ENCODE measurements at places on chromosomes 5 and 9. TPM values are rescaled to one million over a fixed set of nuclear protein-coding genes. Genes with fewer than 3 reads are reported as not detected.

Gene C5orf58
- not detected for total RNA-seq

Gene DEPDC1B
- 35.0 TPM for total RNA-seq

DNA sequence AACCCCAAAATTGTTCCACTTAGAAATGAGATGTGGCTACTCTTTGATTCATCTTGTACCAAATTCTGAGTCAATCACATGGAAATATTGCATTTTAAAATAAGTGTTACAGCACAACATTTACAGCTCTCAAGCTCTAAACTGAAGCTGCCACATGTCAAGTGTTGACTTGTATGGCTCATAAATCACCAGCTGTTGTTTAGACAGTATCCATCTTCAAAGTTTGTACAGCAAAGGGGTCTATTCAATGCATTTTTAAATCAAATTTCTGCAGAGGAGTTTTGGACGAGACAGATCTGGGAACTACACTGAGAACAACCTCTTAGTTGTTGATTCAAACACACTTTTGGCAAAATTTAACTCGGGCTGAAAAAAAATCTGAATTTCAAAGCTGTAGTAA lies 31.4 kb downstream of the CHSY3 start:
- no peak for DNase-seq
- H3K4me1 ChIP-seq: no peaks in the 10 kb centered on the region
- peaks cover 6% of the 10 kb centered on the region for H3K27me3 ChIP-seq
- H3K4me3 ChIP-seq: no peak overlapping the region
- H3K27ac ChIP-seq: no peak overlapping the region
- H3K36me3 ChIP-seq: no peaks in the 10 kb centered on the region

Gene CD274
- total RNA-seq: 14.2 TPM

Gene SPATA31A3
- not detected for total RNA-seq

Gene LRRC19
- not detected for total RNA-seq

All from activated naive CD4-positive, alpha-beta T cell treated with anti-CD3 and anti-CD28 coated beads for 36 hours (primary cell).